ENCODE measurements at places on chromosomes 3 and 15. TPM values are rescaled to one million over a fixed set of nuclear protein-coding genes. Genes with fewer than 3 reads are reported as not detected.

Gene GXYLT2
- 51.0 TPM for total RNA-seq

Gene ITGB5
- 274 TPM for total RNA-seq

Gene NR1I2
- total RNA-seq = 0.13 TPM

Gene NR2F2
- total RNA-seq = 1.7 TPM

Gene CHL1
- total RNA-seq = not detected

Gene CHRD
- total RNA-seq = 1.7 TPM

Gene BNIP2
- total RNA-seq = 156 TPM

Gene GP9
- total RNA-seq = not detected

Gene PLIN1
- 1.2 TPM for total RNA-seq

Gene GATM
- total RNA-seq = 0.76 TPM

Gene DPH3
- total RNA-seq = 27.4 TPM

Gene CD80
- total RNA-seq = 0.32 TPM

Gene CD200
- not detected for total RNA-seq

Gene AMOTL2
- total RNA-seq = 259 TPM

Gene TICRR
- total RNA-seq = 2.9 TPM

Gene ITIH1
- not detected for total RNA-seq

Gene CADPS
- total RNA-seq = not detected

Gene GOLGA6L4
- 1.4 TPM for total RNA-seq

Gene GHRL
- 0.52 TPM for total RNA-seq

Gene CFAP20DC
- 4.2 TPM for total RNA-seq

Gene SLC24A5
- total RNA-seq = not detected

Gene IGSF11
- not detected for total RNA-seq
